ENCODE measurements at places on chromosomes 11 and 22.

GRCh38 chr22:36465232-36466021 is 16.0 kb downstream of the TXN2 start:
- no peak for DNase-seq

GRCh38 chr11:122863704-122864326 is 18.7 kb upstream of the JHY start:
- DNase-seq = no peak

- DNase-seq = no peak
Measured at GRCh38 chr11:117019871-117020270, 78.4 kb downstream of the SIK3 start.

- DNase-seq = no peak
Measured at GRCh38 chr11:120597250-120598215, 86.0 kb downstream of the GRIK4 start.

- DNase-seq = no peak
Measured at GRCh38 chr11:122758339-122758738, 80.0 kb upstream of the CRTAM start.

DNA sequence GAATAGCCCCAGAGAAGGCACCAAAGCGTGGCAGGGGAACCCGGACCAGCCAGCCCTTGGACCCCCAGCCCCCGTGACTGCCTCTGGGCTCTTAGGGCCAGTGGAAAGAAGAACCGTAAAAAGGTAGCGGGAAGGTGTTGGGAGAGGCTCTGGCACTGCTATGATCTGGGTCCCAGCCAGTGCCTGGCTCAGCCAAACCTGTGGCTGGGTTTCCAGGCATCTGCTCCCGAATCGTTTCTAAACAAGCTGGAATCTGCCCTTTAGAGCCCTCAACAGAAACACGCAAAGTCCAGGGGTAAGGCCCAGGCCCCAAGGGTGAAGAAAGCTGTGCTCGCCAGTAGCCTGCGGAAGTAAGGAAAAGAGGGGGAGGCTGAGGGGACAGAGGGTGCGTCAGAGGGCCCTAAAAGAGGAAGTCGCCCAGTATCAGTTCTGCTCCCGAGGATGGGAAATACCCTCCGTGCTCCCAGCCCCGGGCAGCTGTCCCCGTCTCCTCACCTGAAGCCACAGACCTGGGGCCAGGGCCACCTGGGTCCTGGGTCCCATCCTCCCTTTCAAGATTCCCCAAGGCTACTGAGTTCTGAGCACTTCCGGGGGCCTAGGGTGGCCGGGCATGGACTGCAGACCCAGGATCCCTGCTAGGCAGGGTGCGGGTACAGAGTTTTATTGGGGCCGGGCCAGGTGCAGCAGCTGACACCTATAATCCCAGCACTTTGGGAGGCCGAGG is 24.7 kb downstream of the IL10RA start:
- DNase-seq = peak; percentile 82

GRCh38 chr11:67482275-67482826 is 475 bp upstream of the AIP start:
- DNase-seq = no peak

DNA sequence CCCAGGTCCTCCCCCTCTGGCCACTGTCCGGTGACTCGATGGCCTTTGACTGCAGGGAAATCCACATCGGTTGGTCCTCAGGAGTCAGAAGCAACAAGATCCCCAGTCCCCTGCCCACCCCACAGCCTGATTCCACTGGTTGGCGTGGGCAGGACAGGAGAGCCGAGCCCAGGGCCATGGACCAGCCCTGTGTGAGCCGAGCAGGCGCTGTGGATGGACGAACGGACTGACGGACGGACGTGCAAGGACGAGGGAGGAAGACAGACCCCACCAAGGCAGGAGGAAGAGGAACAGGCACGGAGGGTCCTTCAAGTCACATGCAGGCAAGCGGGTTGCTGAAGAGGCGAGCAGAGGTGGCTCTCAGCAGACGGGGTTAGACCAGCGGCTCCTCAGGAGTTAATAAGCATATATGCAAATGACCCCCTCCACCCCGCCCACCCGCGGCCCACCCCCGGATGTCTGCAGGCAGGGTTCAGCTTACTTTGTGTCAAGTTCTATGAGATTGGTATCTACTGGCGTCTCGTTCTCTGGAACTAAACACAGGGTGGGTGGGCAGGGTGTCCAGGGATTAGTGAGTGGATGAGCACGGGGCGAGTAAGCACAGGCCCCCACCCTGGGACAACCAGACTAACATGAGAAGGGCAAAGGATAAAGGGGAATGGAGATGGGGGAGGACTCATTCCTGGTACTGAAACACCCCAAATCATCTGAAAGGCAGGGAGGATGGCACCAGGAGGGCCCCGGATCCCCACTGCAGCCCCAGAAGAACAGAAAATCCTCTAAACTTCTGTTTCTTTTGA is 26.8 kb downstream of the TPBGL start:
- DNase-seq = no peak

All from GM12864 (cell line).